Activated CD8-positive, alpha-beta T cell treated with anti-CD3 and anti-CD28 coated beads, Interleukin-2, amount 10 ng/mL, durations not matched to agents 7 days and 5 days (primary cell): ENCODE measurements at places on chromosomes 6 and 20. TPM values are rescaled to one million over a fixed set of nuclear protein-coding genes. Genes with fewer than 3 reads are reported as not detected.

DNA sequence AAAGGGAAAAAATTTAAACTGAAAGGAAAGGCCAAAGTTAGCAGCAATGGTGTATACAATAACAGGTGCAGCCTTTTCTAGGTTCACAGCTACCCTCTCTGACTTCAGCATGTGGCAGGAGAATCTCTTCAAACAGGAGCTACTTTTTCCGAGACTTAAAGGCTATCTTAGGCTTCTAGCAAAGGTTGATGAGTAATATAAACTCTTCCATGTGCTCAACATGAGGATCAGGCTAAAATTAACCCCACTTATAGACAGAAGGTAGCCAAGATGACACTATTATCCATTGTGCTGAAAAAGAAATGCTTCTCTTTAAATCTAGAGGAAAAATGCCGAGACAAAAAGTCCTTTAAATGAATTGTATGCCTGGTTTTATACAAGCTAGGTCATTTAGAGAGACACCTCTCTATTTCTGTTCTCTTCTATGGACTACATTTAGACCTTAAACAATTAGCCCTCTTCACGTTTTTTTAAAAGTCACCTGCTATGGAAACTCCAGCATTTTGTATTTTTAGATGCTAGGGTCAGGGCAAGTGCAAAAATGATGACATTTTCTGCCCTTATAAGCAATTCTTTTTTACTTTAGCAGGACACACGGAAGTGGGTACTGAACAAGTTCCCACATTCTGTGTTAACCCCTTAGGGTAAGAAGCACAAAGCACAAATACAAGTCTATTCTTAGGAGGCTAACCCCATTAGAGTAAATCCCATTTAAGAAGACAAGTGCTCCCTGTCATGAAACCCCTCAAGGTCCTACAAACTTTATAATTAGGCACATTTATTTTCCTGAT, 216.8 kb upstream of the CITED2 start:
- H3K4me3 ChIP-seq, result no peak overlapping the region
- H3K4me1 ChIP-seq, result no peaks in the 10 kb centered on the region
- peaks cover 24% of the 10 kb centered on the region for H3K27me3 ChIP-seq
- no peak overlapping the region for H3K27ac ChIP-seq
- no peaks in the 10 kb centered on the region for H3K36me3 ChIP-seq

GRCh38 chr6:152351742-152352141, 285.4 kb downstream of the SYNE1 start:
- no peak overlapping the region for H3K27ac ChIP-seq
- H3K27me3 ChIP-seq, result no peaks in the 10 kb centered on the region
- H3K4me3 ChIP-seq, result no peak overlapping the region
- H3K4me1 ChIP-seq, result peaks cover 2% of the 10 kb centered on the region

- DNase-seq, result no peak
- no peak overlapping the region for H3K4me3 ChIP-seq
- no peaks in the 10 kb centered on the region for H3K27me3 ChIP-seq
- no peaks in the 10 kb centered on the region for H3K4me1 ChIP-seq
- H3K27ac ChIP-seq, result no peak overlapping the region
These were observed 210.3 kb downstream of the RFPL4B start for GRCh38 chr6:112557435-112557834.

- H3K4me1 ChIP-seq, result no peaks in the 10 kb centered on the region
- no peak overlapping the region for H3K27ac ChIP-seq
- no peak for DNase-seq
- no peaks in the 10 kb centered on the region for H3K36me3 ChIP-seq
These were observed 60.1 kb downstream of the FUT9 start for GRCh38 chr6:96075826-96076225.

NOTCH4 gene
- 0.55 TPM for total RNA-seq

CGA gene
- total RNA-seq, result not detected

DNA sequence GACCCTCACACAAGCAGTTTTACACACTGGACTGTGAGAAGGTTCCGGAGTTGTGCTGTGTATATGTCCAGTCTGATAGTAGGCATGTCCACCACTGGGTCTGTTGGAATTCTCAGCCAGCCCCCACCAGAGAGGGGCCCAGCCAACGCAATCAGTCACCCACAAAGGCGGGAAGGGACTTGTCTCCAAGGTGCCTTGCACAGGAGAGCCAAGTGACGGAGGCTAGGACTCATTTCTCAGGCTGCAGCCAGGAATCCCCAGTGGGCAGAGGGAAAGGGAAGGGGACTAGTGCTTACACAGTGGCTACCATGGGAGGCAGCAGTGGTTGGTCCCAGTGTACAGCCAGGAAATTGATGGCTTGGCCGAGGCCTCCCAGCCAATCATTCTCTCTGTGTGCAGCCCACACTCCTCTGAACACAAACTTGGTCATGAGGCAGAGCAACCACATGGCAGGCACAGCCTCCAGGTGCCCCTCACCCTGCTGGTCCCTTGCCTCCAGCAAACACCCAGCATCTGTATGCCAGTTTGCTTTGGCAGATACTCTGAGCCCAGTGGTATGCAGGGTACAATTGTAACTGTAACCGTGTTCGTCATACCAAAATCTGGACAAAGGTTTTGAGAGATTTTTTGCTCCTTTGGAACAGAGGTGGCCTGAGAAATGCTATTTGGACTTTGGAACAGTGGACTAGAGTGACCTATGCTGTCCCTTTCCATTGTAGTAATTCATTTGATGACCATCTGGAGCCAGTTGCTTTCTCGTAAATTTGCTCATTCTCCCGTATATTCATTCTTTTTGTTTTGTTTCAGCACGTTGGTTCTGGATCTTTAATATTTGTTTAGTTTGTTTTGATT, 72.9 kb upstream of the MYL9 start:
- H3K27me3 ChIP-seq, result no peaks in the 10 kb centered on the region
- no peaks in the 10 kb centered on the region for H3K36me3 ChIP-seq
- no peak for DNase-seq
- no peak overlapping the region for H3K27ac ChIP-seq
- peaks cover 74% of the 10 kb centered on the region for H3K4me1 ChIP-seq
- H3K4me3 ChIP-seq, result no peak overlapping the region

DNA sequence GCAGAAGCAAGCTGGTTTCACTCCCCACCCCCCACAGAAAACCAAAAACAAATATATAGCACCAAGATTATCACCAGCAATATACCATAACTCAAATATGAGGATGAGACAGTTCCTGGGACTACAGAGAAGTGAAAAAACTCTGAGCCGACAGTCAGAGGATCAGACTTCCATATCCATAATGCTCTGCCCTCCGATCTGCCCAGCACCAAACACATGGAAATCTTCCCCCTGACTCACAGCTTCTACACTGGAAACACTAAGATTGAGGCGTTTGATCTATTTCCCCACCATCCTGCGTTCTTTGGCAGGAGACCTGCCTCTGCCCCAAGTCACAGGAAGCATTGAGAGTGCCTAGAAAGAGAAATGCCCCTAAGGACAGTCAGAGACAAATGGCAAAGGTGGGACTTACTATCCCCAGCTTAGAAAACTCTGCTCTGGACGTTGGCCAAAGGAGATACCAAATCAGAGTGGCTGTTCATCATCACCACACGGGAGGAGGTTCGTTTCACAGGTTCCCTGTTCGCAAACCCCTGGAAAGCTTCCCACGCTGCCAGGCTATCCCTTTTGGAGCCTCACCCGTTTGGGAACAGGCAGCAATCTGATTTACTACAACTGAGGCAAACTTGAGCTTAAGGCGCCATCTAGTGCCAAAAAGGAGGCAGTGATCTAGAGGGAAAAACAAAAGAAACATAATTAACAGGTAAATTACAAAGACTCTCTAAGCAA, 48.7 kb upstream of the SRSF6 start:
- no peak overlapping the region for H3K27ac ChIP-seq
- H3K4me1 ChIP-seq, result no peaks in the 10 kb centered on the region
- H3K36me3 ChIP-seq, result no peaks in the 10 kb centered on the region
- H3K27me3 ChIP-seq, result peaks cover 21% of the 10 kb centered on the region
- DNase-seq, result peak; percentile 29

- no peak for DNase-seq
- no peaks in the 10 kb centered on the region for H3K27me3 ChIP-seq
- no peak overlapping the region for H3K4me3 ChIP-seq
- no peaks in the 10 kb centered on the region for H3K4me1 ChIP-seq
- H3K27ac ChIP-seq, result no peak overlapping the region
- H3K36me3 ChIP-seq, result peaks cover 30% of the 10 kb centered on the region
These were observed 17.0 kb downstream of the GHRH start for GRCh38 chr20:37244572-37244957.

NHSL1 gene
- total RNA-seq, result 0.34 TPM

GPX5 gene
- total RNA-seq, result not detected

C4A gene
- total RNA-seq, result 3.6 TPM

DNA sequence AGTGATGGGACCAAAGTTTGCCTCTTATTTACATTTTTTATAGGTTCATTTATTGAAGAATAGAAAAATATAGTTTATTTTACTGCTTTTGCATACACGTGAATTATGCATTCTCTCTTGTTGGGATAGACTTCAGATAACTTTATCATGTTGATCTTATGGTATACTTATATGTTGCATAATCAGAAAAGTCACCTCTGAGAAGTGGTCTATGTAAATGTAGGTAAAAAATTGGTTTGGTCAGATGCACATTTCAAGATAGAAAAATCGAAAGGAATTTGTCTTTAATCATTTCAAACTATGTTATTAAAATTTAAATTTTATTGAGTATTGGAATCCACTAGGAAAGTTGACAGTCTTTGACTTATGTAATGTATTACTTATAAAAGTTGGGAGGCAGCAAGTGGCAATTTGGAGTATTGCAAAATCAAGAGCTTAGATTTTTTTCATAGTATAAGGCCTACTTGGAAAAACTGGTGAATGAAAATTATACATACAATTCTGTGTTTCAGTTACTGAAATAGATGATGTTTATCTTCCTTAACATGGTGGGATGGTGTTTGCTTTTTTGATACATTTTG, 2.4 kb downstream of the PHF3 start:
- H3K4me3 ChIP-seq, result peak overlapping the region; percentile 97
- peaks cover 13% of the 10 kb centered on the region for H3K36me3 ChIP-seq
- H3K27me3 ChIP-seq, result no peaks in the 10 kb centered on the region
- peaks cover 44% of the 10 kb centered on the region for H3K4me1 ChIP-seq

GRCh38 chr6:33700391-33701050, 11.0 kb downstream of the UQCC2 start:
- H3K27ac ChIP-seq, result peak overlapping the region; percentile 40
- peaks cover 54% of the 10 kb centered on the region for H3K36me3 ChIP-seq
- H3K27me3 ChIP-seq, result no peaks in the 10 kb centered on the region
- H3K4me1 ChIP-seq, result peaks cover 49% of the 10 kb centered on the region
- no peak overlapping the region for H3K4me3 ChIP-seq

PSORS1C2 gene
- total RNA-seq, result not detected

CALHM6 gene
- total RNA-seq, result 20.6 TPM

DNA sequence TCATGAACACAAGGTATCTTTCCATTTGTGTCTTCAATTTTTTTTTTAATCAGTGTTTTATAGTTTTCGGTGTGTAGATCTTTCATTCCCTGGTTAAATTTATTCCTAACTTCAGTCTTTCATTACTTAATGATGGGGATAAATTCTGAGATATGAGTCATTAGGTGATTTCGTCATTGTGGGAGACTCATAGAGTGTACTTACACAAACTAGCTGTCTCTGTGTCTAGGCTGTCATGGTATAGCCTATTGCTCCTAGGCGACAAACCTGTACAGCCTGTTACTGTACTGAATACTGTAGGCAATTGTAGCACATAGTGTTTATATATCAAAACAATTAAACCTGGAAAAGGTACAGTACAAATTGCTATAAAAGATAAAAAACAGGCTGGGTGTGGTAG, 42.1 kb downstream of the SMAP1 start:
- no peak overlapping the region for H3K27ac ChIP-seq
- peaks cover 11% of the 10 kb centered on the region for H3K36me3 ChIP-seq
- H3K27me3 ChIP-seq, result no peaks in the 10 kb centered on the region
- H3K4me1 ChIP-seq, result peaks cover 19% of the 10 kb centered on the region
- H3K4me3 ChIP-seq, result no peak overlapping the region
- no peak for DNase-seq

- DNase-seq, result no peak
- H3K4me1 ChIP-seq, result no peaks in the 10 kb centered on the region
- no peaks in the 10 kb centered on the region for H3K36me3 ChIP-seq
- no peak overlapping the region for H3K27ac ChIP-seq
These were observed 10.8 kb upstream of the DTNBP1 start for GRCh38 chr6:15673666-15674065.

RCAN2 gene
- not detected for total RNA-seq

PTCRA gene
- not detected for total RNA-seq

DNA sequence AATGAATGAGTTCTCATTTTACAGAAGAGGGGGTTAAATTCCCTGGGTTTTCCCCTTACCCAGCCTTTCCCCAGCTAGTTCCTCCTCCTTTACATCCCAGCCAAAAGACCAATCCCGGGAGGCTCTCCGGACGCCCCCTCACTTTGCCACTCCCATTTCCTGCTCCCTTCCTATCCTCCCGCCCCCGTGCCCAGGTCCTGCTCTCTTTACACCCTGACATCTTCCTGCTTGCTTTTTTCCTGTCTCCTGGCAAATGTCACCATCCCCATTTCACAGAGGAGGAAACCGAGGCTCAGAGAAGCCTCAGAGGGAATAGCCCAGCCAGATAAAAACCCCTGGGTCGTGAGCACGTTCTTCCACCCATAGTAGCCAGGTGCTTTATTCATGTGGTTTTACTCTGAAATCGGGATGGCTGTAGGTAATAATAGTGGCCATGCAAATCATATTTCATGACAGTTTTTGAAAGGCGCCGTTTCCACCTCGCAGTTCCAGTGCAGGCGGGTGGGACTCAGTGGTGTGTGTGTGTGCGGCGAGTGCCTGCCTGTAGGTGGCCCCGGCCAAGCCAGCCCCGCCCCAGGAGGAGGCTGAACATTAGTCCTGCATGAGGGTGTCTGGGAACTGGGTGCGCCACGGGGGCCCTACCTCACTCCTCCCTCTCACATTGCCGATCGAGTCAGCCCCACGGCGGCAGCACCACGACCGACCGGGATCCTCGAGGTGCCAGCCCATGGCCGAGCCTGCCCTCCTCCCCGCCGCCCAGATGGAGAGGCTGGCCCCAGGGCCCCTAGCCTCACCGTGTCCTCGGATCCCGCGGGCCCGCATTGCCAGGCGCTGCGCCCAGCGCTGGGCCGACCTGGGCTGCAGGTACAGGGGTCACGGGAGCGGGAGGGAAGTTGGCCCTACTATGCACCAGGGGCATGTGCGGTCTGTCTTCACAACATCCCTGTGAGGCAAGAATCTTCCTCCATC, at the start of gene ARHGAP40:
Gene ARHGAP40, plus strand, starts transcription at position 594 of the 969 bp plus-strand sequence.
- H3K4me1 ChIP-seq, result peaks cover 7% of the 10 kb centered on the region
- peak; percentile 25 for DNase-seq
- H3K27me3 ChIP-seq, result peaks cover 54% of the 10 kb centered on the region

LY6G5C gene
- total RNA-seq, result 4.3 TPM

GRCh38 chr6:148629592-148630465, 117.0 kb upstream of the UST start:
- H3K4me1 ChIP-seq, result no peaks in the 10 kb centered on the region
- H3K36me3 ChIP-seq, result no peaks in the 10 kb centered on the region
- peaks cover 3% of the 10 kb centered on the region for H3K27me3 ChIP-seq
- no peak overlapping the region for H3K4me3 ChIP-seq
- no peak overlapping the region for H3K27ac ChIP-seq
- DNase-seq, result no peak

DNA sequence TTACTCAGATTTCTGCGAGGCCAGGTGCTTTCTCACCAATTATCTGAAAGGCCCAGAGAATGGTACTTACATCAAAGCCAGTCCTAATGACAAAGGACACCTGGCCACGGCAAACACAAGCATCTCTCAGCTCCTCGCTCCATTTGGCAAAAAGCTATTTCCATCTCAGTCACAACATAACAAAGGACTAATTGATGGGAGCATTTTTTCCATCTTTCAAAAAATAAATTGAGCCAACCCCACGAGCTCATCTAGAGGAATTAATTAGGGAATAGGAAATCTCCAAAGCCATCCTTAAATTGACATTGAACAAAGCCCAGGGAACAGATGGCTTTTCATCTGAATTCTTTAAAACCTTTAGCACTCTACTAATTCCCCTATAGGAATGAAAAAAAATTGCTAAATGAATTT, 236.7 kb downstream of the HAO1 start:
- no peak overlapping the region for H3K4me3 ChIP-seq
- H3K36me3 ChIP-seq, result no peaks in the 10 kb centered on the region
- DNase-seq, result no peak
- no peak overlapping the region for H3K27ac ChIP-seq
- H3K27me3 ChIP-seq, result no peaks in the 10 kb centered on the region
